ENCODE measurements at places on chromosomes 7 and 10.

- no peak for DNase-seq
Observed at GRCh38 chr10:118369641-118370205, 27.6 kb upstream of the FAM204A start.

- DNase-seq: no peak
Observed at GRCh38 chr7:15308821-15309220, 253.0 kb downstream of the AGMO start.

- no peak for DNase-seq
Observed at GRCh38 chr10:129958148-129958628, 5.9 kb downstream of the EBF3 start.

DNA sequence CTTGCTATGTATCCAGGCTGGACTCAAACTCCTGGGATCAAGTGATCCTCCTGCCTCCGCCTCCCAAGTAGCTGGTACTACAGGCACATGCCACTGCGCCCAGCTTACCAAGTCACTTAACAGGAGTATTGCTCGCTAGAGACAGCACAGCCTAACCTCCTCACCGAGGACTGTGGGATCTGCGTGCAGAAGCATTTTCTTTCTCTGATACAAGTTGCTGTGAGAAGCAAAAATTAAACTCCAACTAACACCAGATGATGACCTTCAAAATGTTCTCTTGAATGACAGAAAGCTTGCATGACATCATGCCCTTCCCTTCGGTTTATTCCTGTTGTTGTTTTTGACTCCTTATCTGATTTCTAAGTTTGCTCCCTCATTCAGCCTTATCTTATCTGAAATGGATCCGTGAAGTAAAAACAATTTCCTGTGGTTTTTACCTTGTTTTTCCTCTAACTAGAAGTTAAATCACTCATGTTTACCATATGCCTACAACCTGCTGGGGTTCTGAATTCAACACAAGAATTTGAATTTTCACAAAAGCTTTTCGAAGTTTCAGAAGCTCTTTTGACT, 94.4 kb upstream of the KIF5B start:
- DNase-seq: no peak

DNA sequence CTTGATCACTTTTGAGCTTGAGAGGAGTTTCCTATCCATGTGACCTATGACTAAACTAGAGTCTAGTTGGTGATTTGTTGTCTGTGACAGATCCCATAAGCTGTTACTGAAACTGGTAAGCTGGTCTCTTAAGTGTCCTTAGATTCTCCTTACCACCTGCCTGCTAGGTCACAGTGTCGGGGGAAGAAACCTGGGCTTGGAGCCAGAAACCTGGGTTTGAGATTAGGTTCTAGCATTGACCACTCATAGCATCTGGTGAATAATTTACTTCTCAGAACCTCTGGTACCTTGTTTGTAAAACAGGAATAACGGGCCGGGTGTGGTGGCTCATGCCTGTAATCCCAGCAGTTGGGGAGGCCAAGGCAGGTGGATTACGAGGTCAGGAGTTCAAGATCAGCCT, 21.8 kb upstream of the ITPRID1 start:
- DNase-seq: no peak

DNA sequence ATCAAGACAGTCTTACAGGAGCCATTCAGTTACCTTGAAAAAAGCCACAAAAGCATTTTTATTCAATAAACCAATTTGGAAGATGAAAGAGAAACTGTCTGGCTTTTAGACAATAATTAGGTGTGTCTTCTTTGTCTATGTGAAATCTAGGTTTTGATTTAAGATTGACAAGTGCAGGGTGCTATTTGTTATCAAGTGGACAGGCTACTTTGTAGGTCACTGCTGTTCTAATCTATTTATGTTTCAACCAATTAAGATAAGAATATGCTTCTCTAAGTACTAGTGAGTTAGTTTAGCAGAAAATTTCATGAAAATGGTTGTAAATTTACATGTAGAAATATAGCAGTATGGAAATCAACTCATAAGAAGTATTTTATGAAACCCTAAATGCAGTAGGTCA, 177.5 kb downstream of the CACNA2D1 start:
- DNase-seq: no peak

DNA sequence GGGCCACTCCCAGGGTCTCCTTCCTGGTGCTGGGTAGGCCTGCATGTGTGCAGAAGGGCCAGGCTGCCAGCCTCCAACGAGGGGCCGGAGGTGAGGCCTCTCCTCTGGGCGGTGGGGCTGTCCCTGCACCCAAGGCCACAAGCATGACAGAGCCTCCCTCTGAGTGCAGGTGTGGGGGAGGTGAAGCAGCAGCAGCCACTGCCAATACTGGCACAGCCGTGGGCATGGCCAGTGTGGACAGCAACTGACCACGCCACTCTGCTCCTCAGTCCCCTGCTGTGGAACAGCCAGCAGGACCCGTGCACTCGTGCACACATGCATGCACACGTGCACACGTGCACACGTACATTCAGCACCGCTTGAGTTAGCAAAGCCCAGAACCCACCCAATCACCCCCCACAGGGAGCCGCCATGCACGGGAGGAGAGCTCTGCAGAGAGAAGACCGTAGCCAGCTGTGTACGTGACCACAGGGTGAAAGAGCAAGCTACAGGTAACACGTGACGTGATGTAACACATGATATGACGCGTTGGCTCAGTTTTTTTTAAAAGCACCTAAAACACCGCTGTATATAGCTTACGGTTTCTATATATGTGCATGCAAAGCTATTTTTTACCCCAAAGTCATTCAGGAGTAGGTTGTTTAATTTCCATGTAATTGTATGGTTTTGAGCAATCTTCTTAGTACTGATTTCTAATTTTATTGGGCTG, 23.1 kb downstream of the PAPOLB start:
- DNase-seq: no peak

- DNase-seq: no peak
Observed at GRCh38 chr10:126533644-126534043, 136.8 kb downstream of the C10orf90 start.

GRCh38 chr7:89401099-89401498, 605.6 kb upstream of the TEX47 start:
- no peak for DNase-seq

DNA sequence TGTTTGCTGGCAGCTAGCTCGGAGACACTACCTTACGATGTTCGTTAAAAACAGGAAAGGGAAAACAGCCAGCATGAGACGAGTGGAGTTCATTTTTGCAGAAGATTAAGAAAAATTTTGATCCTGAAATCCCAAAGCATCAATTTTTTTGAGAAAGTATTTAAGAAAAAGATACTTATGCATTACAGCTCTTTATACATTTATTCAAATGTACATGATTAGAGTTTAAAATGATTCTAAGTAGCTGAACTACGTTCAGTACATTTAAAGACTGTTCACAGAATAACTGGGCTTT, 34.7 kb downstream of the CNPY1 start:
- no peak for DNase-seq

- no peak for DNase-seq
Observed at GRCh38 chr10:95543459-95543858, 17.7 kb downstream of the SORBS1 start.
